ENCODE measurements at places on chromosomes 6 and 20.

GRCh38 chr6:168438783-168439520 lies 2.0 kb upstream of the SMOC2 start:
- DNase-seq, result no peak

DNA sequence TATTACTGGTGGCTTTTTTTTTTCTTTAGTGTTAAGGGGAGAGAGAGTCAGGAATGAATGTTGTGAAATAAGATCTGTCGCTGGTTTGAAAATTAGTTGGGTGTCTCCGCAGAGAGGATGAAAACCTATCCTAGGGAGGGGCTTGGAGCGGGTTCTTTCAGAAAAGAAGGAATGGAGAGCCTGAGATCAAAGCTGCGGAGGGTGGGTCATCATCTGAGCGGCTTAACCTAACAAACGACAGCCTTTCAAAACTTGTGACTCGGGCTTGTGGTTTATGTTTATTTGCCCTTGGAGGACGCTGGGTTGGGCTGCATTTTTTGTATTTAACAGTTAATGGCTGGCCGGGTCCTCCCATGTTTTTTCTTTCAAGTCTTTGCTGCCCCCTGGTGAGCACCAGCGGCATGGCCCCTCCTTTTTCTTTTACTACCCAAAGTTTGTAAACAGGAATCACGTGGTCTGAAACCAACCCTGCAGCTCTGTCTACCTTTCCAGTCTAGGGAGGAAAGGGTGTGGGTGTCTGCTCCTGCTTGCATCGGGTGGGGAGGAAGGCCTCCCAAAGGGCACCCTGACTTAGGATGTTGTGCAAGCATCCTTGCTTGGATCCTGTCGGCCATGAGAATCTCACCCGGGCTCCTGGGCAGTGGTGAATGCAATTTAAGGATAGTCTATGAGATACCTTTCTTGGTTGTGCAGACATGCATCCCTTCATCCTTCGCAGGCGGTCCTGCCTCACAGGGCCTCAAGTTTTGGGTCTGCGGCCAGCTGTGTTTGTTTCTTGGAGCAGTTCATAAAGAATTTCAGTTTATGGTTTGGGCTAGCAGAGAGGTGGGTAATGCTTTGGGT lies 2.2 kb downstream of the PIM1 start:
- peak; percentile 87 for DNase-seq

DNA sequence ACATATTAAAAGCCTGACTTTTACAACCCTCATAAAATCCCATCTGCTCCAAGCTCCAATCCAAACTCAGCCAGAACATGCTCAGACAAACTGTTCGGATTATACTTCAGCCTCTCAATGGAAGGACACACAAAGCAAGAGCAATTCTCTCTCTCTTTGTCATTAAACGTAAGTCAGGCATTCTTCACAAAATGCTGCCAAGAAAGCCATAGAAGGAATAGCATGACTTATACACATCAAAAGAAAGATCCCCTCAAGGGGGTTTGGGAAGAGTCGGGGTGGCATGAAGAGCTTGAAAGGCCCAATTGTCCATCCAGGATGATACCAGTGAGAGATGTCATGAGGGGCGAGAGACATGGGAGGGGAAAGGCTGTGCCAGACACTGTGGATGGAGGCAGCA lies 268.9 kb downstream of the PREX1 start:
- DNase-seq, result no peak

DNA sequence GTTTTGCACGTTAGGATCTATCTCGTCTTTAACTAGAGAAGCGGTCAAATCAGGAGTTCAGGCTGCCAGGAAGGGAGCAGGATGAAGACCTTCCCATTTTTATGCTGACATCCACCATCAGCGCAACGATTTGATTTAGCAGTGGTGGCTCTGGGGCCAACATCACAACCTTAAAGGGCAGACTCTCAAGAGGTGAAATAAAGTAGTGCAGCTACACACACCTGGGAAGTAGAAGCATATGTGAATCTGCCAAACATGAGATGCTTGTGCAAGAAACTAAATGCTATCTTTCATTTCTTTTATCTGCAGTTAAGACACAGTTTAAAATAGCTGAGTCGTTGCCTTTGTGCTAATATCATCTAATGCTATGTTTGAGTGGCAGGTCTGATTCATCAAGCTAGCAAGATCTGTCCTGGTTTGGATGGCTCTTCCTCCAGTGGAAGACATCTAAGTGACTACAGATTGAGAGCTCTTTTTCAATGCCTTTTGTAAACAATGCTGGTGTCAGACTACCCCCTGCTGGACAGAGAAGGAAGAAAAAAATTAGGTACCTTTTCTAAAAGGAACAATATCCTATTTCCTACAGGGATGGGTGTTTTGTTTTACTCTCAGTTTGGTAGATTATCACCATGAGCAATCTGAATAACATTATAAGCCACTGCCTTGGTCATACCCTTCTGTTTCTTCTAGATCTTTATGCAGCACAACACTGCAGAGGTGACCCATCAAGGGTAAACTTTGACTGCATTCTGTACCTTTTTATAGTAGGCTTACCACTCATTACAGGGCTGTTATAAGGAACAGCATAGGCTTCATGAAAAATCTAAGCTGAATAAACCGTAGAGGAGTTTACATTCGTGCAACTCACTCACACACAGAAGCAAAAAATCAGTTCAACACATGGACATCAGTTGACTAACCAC lies 171.6 kb upstream of the FBXL4 start:
- peak; percentile 5 for DNase-seq

DNA sequence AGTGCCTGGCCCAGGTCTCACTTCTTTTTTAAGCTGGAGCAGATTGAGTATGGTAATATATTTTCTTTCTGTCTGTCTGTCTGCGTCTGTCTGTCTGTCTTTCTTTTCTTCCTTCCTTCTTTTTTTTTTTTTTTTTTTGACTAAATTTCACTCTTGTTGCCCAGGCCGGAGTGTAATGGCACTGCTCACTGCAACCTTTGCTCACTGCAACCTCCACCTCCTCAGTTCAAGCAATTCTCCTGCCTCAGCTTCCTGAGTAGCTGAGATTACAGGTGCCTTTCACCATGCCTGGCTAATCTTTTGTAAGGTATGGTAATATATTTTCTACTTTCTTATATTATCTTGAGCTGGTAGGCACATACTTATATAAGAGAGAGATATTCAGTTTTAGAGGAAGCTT lies 196.3 kb upstream of the MARCKS start:
- DNase-seq, result no peak

GRCh38 chr20:36950414-36951197 lies 902 bp downstream of the SAMHD1 start:
- DNase-seq, result no peak

DNA sequence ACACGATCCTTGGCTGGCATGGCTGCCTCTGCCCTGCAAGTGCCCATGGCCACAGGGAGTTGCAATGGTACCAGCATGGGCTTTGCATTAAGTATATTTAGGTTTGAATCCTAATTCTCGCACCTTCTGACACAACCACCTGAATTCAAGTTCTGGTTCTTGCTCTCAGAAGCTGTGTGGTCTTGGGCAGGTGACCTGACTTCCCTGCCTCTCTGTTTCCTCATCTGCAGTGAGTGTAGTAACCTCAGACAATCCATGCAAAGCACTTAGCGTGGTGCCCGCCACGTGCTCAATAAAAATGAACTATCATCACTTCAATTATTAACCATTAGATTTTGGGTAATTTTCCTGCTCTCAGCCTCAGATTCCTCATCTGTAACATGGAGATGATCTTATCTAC lies 378.8 kb upstream of the ARID1B start:
- no peak for DNase-seq

- DNase-seq, result no peak
Measured at GRCh38 chr20:10924644-10925201, 250.9 kb upstream of the JAG1 start.

- DNase-seq, result no peak
Measured at GRCh38 chr20:51987812-51988211, 185.5 kb upstream of the SALL4 start.

DNA sequence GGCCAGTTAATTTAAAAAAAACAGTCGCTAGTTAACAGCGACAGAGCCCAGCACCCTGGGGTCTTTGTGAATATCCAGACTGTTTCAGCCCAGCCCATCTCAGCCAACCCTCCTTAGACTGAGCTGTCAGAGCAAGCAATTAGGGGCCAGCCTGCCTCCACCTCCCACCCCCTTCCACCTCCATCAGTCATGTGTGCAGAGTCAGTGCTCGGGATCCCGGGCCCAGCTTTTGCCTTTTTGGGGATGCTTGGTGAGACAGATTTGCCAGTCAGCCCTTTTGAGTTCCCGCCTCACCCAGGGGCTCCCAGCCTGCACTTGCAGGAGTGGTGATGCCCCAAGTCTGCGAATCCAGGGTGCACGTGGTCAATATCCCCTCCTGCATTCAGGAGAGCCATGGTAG lies 6.5 kb upstream of the FAM83D start:
- no peak for DNase-seq

- DNase-seq, result no peak
Measured at GRCh38 chr20:61289166-61289565, 37.1 kb downstream of the CDH4 start.

DNA sequence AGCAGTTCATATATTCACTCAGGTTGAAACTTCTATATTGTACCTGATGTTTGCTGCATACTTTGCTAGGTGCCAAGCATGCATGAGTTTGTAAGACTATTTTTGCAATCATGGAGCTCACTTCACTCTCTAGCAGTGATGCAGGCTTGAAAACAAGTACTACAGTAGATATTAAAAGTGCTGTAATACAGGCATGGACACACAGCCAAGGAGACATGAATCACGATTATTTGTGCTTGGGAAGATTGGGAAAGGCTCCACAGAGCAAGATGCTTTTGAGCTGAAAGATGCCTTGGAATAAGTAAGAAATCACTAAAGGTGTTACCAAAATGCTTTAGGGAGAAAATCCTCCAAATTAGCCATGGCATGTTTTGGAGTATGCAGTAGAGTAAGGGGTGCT lies 427.4 kb downstream of the UTRN start:
- no peak for DNase-seq

DNA sequence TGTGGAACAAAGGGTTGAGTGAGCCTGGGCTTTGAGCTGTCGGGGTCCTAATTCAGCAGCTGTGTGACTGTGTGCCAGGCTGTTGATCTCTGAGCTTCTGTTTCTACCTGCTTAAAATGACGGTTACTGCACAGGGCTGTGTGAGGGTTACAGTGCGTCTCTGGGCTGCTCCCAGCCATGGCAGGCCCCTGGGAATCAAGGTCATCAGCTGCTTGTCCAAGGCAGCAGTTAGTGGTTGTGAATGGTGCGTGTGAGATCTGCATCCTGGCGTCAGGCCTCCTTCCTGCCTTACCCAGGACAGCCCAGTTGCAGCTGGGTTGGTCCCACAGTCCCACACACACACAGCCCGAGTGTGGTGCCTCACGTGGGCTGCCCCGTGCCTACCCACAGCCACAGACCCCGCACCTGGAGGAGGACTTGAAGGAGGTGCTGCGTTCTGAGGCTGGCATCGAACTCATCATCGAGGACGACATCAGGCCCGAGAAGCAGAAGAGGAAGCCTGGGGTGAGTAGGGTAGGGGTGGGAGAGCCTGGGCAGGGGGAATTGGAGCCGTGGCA lies 15.6 kb downstream of the GTSF1L start:
- no peak for DNase-seq

DNA sequence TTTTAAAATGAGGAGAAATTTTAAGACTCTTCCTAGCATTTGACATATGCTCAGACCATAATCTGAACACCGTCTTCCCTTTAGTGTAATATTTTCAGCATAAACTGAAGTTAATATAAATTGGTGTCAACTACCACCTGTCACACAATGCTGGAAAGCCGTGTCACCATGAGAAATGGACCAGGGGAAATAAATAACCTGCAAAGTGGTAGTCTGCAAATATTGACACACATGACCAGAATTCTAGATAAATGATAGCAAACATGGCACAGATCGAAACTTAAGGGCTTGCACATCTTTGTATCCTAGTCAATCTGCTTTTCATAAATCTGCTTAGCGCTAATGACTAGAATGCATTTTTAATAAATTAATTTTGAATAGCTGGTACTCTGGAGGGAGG lies 191.9 kb downstream of the CD83 start:
- no peak for DNase-seq

- no peak for DNase-seq
Measured at GRCh38 chr6:20367743-20368485, 33.8 kb upstream of the E2F3 start.

DNA sequence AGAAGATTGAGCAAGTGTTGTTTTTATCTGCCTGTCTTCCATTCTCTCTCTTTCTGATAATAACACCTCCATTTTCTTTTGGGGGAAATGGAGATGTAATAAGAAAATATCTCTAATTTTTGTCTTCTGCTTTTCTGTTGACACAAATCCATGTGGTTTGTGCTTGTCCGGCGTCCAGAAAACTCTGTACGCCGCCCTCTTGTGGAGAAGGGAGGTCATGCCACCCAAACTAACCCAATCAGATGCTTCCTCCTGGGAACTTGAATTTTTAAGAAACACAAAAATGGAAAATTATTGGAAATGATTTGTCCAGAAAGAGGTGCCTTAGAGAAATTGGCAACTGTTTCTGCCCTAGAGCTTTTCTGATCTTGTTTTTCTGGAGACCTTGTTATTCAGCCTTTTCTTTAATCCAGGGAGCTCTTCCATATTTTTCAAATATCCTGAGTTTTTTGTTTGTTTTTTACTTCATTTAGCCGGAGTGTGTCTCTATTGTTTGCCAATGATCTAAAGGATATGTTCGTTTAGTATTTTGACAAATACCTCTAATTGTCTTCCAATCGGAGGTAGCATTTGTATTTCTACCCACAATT lies 17.8 kb upstream of the FNDC1 start:
- DNase-seq, result no peak

DNA sequence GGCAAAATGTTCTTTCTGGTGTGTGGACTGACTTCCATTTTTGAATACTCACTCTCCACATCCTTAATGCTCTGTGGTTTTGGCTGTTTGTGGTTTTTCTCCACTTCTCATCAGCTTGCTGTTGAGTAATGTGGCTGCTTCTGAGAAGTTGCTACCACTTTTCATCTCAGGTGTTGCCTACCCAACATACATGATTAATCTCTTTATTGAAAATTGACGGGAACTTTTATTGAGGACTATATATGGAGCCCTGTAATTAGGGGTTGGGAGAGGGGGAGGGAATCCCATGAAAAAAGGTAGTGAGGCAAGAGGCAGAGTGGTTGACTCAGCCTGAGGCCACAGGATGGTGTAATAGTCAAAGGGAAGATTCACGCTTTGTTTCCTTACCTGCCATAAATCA lies 17.6 kb downstream of the IL22RA2 start:
- no peak for DNase-seq

- no peak for DNase-seq
Measured at GRCh38 chr6:111382476-111383294, 100.3 kb downstream of the REV3L start.

GRCh38 chr6:16540804-16541752 lies 220.2 kb downstream of the ATXN1 start:
- no peak for DNase-seq

All from fibroblast of the conjunctiva (primary cell).